Adipose tissue (tissue), 3 donors: ENCODE measurements at places on chromosomes 5 and 9. TPM values are rescaled to one million over a fixed set of nuclear protein-coding genes. Genes with fewer than 3 reads are reported as not detected.

LCN15 gene
- polyA plus RNA-seq: not detected

LCN12 gene
- polyA plus RNA-seq: 0.67 TPM

NEUROG1 gene
- polyA plus RNA-seq: not detected

DNAJA1 gene
- 127 TPM for polyA plus RNA-seq

GNA14 gene
- polyA plus RNA-seq: 0.83 TPM

NXNL2 gene
- polyA plus RNA-seq: not detected

SMIM33 gene
- not detected for polyA plus RNA-seq

NDST1 gene
- polyA plus RNA-seq: 19.0 TPM

KCNN2 gene
- 0.18 TPM for polyA plus RNA-seq

PRDM9 gene
- not detected for polyA plus RNA-seq

BSPRY gene
- polyA plus RNA-seq: not detected

GHR gene
- polyA plus RNA-seq: 6.3 TPM

CCNJL gene
- polyA plus RNA-seq: 0.89 TPM

CD274 gene
- 2.6 TPM for polyA plus RNA-seq

ZDHHC11B gene
- polyA plus RNA-seq: 1.1 TPM

PCDHGA1 gene
- polyA plus RNA-seq: not detected

CYSRT1 gene
- not detected for polyA plus RNA-seq

ANKRD34B gene
- polyA plus RNA-seq: 0.06 TPM

ADGRD2 gene
- polyA plus RNA-seq: not detected

LRRC19 gene
- polyA plus RNA-seq: not detected

FBP2 gene
- not detected for polyA plus RNA-seq

MTX3 gene
- polyA plus RNA-seq: 2.9 TPM

SPATA24 gene
- 8.5 TPM for polyA plus RNA-seq

TRIM7 gene
- 1.1 TPM for polyA plus RNA-seq

TICAM2 gene
- 3.0 TPM for polyA plus RNA-seq

PPP2CA gene
- polyA plus RNA-seq: 35.4 TPM

CDC42SE2 gene
- polyA plus RNA-seq: 10.2 TPM

TLR4 gene
- 13.8 TPM for polyA plus RNA-seq

DDX31 gene
- polyA plus RNA-seq: 3.8 TPM

FAM169A gene
- polyA plus RNA-seq: 0.30 TPM

OCLN gene
- polyA plus RNA-seq: 16.5 TPM

AGGF1 gene
- 8.7 TPM for polyA plus RNA-seq

FOXD4L5 gene
- not detected for polyA plus RNA-seq
